ENCODE measurements at places on chromosomes 7 and 10.
A peak's percentile ranks its signal among the peaks of the same experiment; 100 is the strongest.

- DNase-seq, result no peak
Measured at GRCh38 chr7:47652591-47652990, 70.7 kb upstream of the TNS3 start.

GRCh38 chr7:53015463-53015862 is 20.0 kb upstream of the POM121L12 start:
- no peak for DNase-seq

DNA sequence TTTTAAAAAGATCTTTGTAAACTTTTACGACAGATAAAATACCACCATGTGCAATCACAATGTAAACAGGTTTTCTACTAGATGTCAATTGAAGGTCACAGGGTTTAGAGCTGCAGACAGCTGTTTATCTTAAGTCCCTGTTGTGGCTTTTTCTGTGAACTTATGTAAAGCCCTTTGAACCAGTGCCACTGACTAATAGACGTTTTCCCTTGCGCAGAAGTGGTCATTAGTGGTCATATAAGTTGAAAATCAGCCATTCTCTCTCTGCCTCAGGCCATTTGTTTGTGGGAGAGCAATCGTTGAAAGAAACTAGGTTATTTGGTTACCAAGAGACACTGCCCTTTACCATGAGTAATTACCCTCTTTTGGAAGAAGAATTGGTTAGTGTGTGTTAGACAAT is 23.9 kb downstream of the CACNB2 start:
- no peak for DNase-seq

DNA sequence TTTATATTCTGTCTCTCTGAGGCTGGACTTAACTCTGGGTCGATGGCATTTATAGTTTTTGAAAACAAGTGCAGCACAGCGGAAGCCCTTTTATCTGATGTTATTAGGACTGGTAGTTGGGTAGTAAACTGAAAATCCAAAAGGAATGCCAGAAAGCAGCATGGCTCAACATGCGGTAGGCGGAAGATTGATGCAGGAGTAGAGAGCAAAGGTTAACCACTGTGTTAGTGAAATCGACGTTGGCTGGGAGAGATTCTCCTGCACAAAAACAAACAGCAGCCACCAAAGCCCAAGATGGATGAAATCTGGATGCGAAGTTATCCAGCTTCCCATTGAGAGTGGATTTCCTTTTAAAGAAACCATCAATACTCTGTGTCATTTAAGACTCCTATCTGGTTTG is 54.5 kb upstream of the EMX2 start:
- no peak for DNase-seq

- DNase-seq, result no peak
Measured at GRCh38 chr7:114970308-114970707, 48.4 kb downstream of the MDFIC start.

DNA sequence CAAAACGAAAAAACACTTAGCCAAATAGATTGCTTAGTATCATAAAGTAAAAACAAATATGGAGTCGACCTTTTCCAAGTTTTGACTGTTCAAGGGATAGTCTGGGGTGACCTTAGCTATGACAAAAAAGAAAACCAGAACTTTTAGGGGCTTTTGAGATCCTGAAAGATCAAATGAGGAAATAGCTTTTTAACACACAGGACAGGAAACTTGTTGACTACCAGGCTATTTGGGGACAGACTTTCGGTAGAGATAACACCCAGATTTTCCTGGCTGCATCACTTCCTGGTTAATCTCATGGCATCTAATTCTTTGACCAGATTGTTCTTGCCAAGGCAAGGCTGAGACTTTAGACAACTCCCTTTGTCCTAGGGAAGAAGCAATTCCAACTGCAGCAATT is 34.5 kb upstream of the EGR2 start:
- no peak for DNase-seq

DNA sequence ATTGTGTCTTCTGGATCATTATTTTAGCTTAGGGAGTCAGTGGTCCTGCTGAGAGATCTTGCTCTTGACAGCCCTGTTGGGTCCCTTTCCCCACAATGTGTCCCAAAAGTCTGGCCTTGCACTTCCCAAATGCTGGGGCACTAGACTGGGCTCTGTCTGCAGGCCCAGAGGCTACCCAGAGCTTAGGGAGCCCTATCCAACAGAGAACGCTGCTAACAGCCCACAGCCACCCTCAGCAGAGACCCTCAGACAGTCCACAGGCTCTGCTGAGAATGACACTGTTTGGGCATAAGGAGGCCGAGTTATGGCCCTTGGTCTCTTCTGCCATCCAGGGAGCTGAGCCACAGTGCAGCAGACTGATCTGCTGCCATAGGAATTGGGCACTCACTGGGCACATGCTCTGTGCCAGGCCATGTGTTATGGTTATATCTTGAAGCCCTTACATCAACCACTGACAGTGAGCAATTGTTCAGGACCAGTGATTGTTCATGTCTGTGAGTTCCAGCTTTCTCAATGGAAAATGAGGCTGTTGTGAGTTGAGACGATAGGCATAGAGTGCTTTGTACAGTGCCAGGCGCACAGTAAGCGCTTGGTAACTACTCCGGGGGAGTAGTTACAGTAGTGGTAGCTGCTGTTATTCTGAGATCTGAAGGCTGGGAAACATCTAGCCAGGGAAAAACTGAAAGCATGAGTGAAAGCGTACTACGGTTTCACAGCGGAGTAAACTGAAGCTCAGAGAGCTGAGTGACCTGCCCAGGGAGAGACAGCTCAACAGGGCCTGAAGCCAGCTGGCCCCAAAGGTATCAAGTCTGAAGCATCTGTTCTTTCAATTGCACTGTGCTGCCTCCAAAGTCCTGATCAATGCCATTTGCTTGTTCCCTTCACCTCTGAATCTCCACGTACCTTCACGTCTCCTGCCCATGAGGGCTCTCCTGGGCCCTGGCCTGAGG is 77.6 kb upstream of the PRLHR start:
- DNase-seq, result no peak

DNA sequence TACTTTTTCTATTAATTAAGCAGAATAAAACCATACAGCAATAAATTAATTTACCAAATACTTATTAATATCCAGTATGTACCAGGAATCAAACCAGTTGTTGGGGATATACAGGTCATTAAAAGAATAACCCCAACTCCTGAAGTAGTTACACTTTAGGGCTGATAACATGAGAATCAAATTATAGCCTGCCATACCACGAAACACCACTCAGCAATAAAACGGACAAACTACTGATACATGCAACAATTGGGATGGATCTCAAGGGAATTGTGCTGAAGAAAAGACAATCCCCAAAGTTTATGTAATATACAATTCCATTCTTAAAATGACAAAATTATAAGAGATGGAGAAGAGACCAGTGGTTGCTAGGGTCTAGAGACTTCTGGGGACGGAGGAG is 22.7 kb downstream of the MCMBP start:
- DNase-seq, result no peak

DNA sequence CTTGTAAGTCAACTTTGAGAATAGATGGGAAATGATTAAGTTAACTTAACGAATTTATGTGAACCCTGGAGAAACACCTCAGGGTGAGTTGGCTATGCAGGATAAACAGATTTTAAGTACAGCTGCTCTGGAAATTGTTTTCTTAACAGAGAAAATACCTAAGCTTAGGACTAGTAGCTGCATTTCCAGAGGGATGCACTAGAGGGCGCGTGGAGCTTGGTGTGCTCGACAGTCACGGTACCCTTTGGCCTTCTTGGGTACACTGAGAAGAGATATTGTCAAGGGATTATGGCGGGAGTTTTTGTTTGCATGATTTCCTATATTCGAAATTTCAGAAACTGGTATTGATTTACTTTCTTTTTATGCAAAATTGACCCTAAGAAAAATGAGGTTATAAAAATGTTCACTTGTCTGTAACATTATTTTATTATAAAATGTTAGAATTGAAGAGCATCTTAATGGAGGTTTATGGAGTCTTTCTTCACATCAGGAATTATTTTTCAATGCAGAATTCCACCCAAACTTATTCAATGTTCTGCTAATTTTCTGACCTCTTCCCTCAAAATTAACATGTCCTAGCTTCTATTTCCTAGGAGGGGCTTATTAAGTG is 58.4 kb upstream of the MYO3A start:
- DNase-seq, result peak; percentile 26

GRCh38 chr7:105854498-105854897 is 21.9 kb downstream of the ATXN7L1 start:
- no peak for DNase-seq

All from T-helper 1 cell (primary cell).